ENCODE measurements at places on chromosomes 13 and 19. TPM values are rescaled to one million over a fixed set of nuclear protein-coding genes. Genes with fewer than 3 reads are reported as not detected.

GAS6 gene
- 172 TPM for total RNA-seq

IGFL2 gene
- total RNA-seq = not detected

ZNF285 gene
- 2.6 TPM for total RNA-seq

- DNase-seq = no peak
Measured at GRCh38 chr19:3323026-3323425, 43.4 kb upstream of the NFIC start.

- DNase-seq = no peak
Measured at GRCh38 chr19:39825093-39825463, 8.9 kb downstream of the DYRK1B start.

GRCh38 chr19:18273561-18274218, 562 bp downstream of the IQCN start:
- no peak for DNase-seq

- DNase-seq = no peak
Measured at GRCh38 chr19:57637379-57637778, 4.4 kb downstream of the ZNF211 start.

GRCh38 chr19:21587117-21587461, 81.7 kb downstream of the ZNF429 start:
- no peak for DNase-seq

- DNase-seq = peak; percentile 22
Measured at GRCh38 chr19:50777830-50778303, 7.6 kb downstream of the GPR32 start.

All from myocyte (in vitro differentiated cells).